ENCODE measurements at places on chromosomes 3 and 15. TPM values are rescaled to one million over a fixed set of nuclear protein-coding genes. Genes with fewer than 3 reads are reported as not detected.

GRCh38 chr15:75731248-75732151 is 18.9 kb upstream of the CSPG4 start:
- H3K36me3 ChIP-seq = no peaks in the 10 kb centered on the region
- H3K27me3 ChIP-seq = peaks cover 18% of the 10 kb centered on the region
- no peak overlapping the region for H3K4me3 ChIP-seq
- DNase-seq = no peak
- no peak overlapping the region for H3K27ac ChIP-seq

GRCh38 chr15:39269821-39270220 is 311.1 kb upstream of the THBS1 start:
- no peak for DNase-seq
- no peaks in the 10 kb centered on the region for H3K4me1 ChIP-seq

Gene IL17RB
- total RNA-seq = 33.3 TPM

Gene ISLR
- not detected for total RNA-seq

Gene LSMEM2
- total RNA-seq = not detected

Measured in activated T-helper 2 cell treated with anti-CD3 and anti-CD28 coated beads, Interferon-gamma antibody, Interleukin-2, Interleukin-4, amounts not matched to agents 10 μg/mL and 5 μg/mL and 100 μg/mL, durations not matched to agents 14 hours and 24 hours and 36 hours (primary cell).